ENCODE measurements at places on chromosomes 3 and 15.

GRCh38 chr3:187210091-187210490 lies 12.8 kb downstream of the RTP1 start:
- no peak for DNase-seq

DNA sequence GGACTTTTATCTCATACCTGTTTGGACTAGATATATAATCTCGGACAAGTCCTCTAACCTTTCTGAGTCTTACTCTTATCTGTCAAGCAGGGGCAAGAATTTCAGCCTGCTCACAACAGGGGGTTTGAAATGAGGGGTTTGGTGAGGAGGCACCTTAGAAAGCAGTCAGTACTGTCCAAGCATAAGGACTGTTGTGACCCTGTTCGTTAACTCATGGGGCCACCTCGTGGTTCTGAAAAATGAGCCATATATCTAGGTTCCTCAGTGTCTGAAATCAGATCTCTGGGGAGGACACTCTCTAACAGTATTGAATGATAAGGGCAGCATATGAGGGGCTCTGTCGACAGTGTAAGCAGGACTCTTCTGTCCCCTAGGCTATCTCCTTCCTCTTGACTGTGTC lies 7.2 kb upstream of the TIMP4 start:
- DNase-seq = no peak

- DNase-seq = no peak
These were observed 333.0 kb downstream of the NSUN3 start for GRCh38 chr3:94395851-94396250.

- DNase-seq = no peak
These were observed 4.0 kb downstream of the GLYCTK start for GRCh38 chr3:52291508-52292181.

Measured in activated T-helper 2 cell treated with anti-CD3 and anti-CD28 coated beads, Interferon-gamma antibody, Interleukin-2, Interleukin-4, amounts not matched to agents 10 μg/mL and 5 μg/mL and 100 μg/mL, durations not matched to agents 14 hours and 24 hours and 36 hours (primary cell).